ENCODE measurements at places on chromosomes 5 and 9.

DNA sequence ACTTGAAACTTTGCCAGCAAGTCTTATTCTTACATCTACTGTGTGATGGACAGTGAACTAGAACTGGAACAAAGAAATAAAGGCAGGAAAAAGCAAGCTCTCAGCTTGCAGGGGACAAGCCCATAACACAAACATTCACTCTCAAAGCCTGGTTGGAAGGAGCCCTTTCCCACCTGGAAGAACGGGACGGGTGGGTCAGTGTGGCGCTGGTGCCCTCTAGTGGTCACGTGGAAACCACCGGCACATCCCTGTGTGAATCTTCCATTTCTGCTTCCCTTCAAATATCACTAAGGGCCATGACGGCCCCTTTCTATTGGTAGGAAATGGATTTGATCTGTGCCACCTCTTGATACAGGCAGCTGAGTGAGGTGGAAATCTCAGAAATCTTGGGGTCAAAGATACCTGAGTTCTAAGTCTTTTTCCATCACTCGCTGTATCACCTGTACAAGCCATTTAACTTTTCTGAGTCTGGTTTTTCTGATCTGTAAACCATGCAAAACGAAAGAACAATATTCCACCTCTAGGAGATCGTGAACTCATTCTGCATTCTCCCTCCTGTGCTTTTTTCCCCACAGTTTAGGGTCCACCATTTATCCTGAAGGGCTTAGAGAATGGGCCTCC, 211.6 kb downstream of the MSX2 start:
- DNase-seq = no peak

DNA sequence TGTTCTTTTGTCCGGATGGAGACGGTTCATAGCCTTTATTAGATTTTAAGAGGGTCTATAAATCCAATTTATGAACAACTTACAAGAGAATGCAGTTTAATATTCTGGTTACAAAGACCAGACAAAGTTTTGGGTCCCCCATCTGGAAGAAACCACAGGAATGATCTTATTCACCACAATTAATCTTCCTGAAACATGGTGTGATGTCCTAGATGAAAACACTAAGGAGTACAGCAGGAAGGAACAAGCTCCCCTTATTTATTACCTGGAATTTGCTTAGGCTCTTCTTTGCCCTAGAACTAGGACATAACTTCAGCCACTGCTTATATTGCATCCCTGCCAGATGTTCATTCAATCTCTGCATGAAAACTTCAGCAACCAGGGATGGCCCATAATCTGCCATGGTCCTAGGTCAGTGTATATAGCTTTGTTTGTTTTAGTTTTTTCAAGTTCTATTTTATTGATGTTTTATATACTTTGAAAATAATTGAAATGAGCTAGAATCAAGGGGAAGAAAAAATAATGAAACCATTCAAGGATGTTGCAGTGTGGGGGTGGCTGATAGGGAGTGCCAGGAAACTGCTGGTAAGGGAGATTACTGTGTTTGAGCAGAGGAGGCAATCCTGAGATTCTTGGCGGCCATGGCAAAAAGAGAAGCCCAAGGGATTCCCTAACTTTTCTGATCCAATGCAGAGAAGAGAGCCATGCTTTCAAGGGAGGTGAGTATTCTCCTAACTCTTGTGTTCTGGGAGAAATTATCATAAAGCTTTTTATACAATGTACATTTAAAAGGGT, 16.8 kb downstream of the TXNDC8 start:
- no peak for DNase-seq

- DNase-seq = no peak
Measured at GRCh38 chr5:147805030-147805454, 22.5 kb upstream of the JAKMIP2 start.

DNA sequence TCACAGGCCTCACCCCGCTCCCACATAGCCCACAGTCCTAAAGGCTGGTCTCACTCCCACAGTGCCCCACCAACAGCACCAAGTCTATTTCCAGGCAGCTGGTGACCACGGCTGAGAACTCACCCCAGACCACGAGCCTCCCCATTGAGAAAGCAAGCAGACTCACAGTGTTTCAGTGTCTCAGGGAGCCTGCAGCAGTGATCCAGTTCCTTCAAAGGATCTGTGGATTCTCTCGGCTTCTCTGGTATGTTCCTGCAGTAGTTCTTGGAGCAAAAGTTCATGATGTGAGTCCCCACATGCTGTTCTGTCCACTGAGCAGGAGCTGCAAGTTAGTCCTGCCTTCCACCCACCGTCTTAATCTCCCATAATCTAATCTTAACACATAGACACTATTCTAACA, 185.3 kb upstream of the CDH6 start:
- no peak for DNase-seq

DNA sequence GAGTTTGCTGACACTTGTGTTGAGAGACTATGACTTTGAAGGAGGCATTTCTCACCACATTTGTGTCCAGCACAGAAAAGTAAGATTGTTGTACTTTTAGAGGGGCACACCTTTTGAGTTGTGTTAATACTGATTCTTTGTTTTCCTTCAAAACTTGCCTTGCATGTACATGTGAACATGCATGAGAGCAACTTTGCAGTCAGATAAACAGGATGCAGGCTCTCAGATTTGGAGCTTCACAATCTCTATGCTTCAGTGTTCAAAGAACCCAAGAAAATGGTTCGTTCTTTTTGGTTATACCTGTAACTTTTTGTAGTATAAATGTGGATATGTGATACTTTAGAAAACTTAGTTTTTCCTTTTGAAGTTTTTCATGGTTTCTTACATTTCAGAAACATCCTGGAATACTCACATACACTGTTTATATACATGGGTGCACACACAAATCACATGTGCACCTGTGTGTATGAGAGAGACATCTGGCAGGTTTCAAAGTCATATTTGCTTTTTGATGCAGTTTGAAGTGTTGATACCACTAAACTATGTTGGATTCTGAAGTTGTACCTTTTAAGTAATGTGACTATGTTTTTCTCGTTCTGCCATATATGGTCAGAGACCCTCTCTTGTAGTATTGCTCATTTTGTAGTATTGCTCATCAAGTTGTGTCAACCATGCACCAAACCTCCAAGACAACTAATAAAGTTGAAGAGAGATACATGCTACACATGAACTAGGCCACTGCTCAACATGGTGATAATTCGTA, 190.7 kb downstream of the CD180 start:
- no peak for DNase-seq

DNA sequence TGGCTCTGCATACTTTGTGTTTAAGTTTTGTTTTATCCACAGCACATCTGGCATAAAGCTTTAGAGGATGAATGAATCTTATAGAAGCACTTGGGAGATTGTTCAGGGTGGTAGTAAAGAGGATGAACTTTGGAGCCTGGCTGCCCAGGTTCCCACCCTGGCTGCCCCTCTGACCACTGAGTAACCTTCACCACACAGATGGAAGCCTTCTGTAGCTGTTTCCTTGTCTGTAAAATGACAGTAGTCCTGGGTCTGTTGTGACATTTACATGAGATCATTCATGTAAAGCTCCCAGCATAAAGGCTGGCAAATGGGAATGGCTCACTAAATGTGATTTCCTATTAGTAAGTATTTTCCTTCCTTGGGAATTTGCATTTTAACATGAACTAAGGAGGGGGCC, 85.7 kb upstream of the FAM169A start:
- no peak for DNase-seq

DNA sequence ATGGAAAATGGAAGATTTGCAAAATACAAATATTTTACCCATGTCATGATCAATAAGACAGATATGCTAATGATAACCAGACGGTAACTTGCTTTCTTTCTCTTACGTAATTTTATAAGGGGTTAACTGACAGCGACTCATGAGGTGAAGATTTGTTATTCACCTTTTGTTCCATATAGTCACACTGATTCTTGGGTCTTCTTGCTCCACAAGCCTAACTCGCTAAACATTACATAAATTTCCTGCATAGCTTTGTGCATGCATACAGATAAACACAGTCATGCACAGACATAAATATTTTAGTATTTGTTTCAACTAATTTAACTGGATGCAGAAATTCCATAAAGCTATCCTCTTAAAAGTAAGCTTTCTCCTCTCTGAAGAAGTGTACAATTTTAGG, 225.9 kb downstream of the VPS13A start:
- DNase-seq = no peak

- DNase-seq = no peak
Measured at GRCh38 chr5:83095163-83095956, 18.0 kb downstream of the XRCC4 start.

- DNase-seq = no peak
Measured at GRCh38 chr5:65742565-65743231, 20.7 kb downstream of the NLN start.

- no peak for DNase-seq
Measured at GRCh38 chr9:123267481-123268198, 746 bp downstream of the STRBP start.

- DNase-seq = peak; percentile 4
Measured at GRCh38 chr9:120965344-120966012, 38.9 kb upstream of the TRAF1 start.

DNA sequence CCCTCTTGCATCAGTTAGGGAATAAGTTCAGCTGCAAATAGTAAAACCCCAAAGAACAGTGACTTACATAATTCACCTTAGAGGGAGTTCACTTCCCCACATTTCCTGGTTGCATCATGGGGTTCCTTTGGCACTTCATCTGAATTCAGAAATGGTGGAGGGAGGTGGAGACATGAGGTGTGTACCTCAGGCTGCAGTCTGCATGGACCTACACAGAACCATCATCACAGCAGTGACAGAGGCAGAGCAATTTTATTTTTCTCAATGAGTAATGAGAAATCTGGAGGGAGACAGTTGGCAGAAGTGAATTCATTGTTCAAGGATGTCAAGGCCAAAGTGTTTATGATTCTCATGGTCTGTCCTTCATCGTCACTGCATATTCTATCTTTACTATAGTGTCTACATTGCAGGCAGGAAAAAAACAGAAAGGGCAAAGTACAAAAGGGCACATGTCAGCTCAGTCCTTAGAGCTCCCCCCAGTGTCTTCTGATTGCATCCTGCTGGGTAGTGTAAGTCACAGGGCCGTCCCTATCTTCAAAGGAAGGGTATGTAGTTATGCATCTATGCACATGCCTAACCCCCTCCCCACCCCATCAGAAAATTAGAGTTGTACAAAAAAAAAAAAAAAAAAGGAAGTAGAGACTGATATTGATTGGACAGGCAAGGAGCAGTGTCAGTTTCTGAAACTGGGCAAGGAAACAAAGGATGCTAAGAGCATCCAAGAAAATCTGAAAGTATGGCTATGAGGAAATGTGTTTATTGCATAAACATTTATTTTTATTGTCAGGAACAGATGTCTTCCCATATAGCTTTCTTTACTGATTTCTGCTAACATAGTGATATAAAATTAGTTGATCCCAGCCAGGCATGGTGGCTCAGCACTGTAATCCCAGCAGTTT, 132.7 kb upstream of the APC start:
- no peak for DNase-seq

GRCh38 chr9:15420796-15421195, 1.9 kb upstream of the SNAPC3 start:
- DNase-seq = no peak

- no peak for DNase-seq
Measured at GRCh38 chr9:33364127-33364526, 38.2 kb downstream of the AQP7 start.

DNA sequence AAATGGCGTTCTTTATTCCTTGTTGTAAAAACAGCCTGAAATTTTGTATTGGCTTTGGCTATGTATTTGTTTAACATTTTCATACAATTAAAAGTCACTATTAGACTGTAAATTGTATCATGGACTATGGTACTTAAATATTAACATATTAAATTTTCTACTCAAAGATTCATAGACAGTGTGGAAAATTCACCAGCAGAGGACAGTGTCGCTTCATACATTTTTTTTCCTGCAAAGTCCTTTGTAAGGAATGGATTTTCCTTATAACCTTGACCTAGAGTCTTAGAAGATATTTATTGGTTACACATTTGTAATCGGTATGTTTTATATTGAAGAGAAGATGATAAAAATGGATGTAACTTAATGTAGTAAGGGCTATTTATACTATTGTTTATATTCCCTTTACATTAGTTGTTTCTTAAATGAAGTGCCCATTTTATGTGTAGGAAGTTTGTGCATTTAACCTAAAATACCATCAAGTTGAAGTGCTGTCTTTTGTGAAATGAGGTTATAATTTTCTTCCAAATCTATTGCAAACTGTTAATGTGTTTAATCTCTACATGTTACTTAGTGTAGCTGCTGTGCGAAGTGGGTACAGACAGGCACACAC, 150.1 kb downstream of the KDM4C start:
- peak; percentile 27 for DNase-seq

DNA sequence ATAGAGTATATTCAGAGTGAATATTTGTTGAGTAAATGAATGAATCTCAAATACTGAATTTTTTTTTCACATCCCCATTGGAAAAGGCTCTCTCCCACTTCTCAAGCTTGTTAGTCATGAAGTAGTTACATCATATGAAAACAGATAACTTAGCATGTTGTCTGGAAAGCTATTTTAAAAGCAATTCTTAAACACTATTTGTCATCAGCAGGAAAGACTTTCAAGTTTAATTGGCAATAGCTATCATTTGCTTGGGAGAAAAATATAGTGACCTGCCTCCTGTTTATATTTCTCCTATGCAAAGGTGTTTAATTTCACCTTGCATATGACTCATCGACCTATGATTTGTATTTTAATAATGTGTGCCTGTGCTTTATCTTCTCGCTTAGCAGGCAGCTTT, 499.8 kb upstream of the GRIA1 start:
- DNase-seq = no peak

GRCh38 chr9:129209109-129209508, 31.0 kb upstream of the IER5L start:
- DNase-seq = no peak

- no peak for DNase-seq
Measured at GRCh38 chr5:36628695-36629094, 22.3 kb downstream of the SLC1A3 start.

DNA sequence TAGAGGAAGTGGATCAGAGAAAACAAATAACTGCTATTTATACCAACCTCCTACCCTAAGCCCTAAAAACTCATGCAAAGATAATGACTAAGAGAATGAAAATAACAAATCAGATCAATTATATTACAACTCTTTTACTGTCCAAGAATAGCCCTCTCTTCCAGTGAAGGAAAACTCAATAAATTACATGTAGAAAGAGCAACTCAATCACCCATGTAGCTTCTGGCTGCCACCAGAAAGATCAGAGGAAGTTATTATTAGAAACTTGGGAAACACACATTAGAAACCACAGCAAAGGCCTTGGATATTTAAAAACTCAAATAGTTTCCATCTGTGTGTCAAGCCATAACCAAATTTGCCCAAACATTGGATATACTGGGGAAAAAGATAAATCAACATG, 134.0 kb upstream of the TARS1 start:
- no peak for DNase-seq

DNA sequence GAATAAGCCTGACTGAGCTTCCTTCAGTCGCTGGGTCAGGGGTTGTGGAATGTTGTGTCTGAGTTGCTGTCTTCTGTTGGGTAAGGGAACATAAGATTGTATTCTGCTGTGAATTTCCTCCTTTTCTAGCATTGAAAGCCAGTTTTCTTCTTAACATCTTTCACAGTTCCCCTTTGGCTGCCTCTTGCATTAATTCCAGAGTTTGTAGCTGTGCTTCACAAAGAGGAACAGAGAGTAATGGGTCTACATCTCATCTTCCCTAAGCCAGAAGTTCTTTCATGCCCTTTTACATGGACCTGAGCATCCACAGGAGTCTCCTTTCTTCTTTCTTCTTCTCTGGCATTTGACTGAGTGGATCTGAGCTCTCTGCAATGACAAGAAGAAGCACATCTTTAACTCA, 686.8 kb downstream of the KCTD16 start:
- no peak for DNase-seq
